Lower leg skin (tissue), 4 donors: ENCODE measurements at places on chromosomes 6 and 20.

DNA sequence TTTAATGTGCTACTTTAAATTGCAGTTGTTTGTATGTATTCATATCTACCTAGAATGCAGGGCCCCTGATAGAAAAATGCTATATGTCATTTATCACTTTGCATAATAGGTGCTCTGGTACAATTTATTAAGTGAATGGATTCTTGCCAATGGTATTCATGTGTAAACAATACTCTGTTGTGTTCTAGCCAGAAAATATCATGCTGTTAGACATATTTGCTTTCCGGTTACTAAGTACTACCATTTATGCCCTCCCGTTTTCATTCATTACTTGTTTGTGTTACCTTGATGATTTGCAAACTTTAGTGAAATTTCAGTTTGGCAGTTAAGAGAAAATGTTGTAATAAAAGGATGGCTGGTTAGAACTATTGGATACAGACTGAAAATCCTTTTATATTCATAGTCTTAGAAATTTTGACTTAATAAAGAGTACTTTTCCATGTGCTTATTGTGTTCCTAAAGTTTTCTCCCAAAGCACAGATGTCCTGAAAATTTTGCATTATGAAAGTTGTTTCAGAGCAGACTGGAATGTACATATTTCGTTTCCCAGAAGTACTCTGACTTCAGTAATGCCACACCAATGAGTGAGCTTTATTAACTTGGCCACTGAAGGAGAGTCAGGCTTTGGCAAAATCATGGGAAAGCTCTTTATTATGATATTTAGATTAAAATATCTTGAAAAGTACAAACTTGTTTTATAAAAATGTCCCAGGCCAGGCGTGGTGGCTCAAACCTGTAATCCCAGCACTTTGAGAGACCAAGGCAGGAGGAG lies 31.5 kb downstream of the RPF2 start:
- DNase-seq: no peak

- DNase-seq: no peak
Measured at GRCh38 chr6:109306733-109307132, 75.5 kb downstream of the CD164 start.

DNA sequence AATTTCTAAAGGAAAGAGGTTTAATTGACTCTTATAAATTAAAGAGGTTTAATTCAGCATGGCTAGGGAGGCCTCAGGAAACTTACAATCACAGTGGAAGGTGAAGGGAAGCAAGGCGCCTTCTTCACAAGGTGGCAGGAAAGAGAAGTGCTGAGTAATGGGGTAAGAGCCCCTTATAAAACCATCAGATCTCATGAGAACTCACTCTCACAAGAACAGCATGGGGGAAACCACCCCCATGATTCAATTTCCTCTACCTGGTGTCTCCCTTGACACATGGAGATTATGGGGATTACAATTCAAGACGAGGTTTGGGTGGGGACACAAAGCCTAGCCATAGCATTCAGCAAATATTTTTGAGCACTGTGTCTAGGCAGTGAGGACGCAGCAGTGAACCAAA lies 3.9 kb upstream of the IPCEF1 start:
- no peak for DNase-seq

- DNase-seq: no peak
Measured at GRCh38 chr6:3281631-3282475, 23.1 kb downstream of the PSMG4 start.

DNA sequence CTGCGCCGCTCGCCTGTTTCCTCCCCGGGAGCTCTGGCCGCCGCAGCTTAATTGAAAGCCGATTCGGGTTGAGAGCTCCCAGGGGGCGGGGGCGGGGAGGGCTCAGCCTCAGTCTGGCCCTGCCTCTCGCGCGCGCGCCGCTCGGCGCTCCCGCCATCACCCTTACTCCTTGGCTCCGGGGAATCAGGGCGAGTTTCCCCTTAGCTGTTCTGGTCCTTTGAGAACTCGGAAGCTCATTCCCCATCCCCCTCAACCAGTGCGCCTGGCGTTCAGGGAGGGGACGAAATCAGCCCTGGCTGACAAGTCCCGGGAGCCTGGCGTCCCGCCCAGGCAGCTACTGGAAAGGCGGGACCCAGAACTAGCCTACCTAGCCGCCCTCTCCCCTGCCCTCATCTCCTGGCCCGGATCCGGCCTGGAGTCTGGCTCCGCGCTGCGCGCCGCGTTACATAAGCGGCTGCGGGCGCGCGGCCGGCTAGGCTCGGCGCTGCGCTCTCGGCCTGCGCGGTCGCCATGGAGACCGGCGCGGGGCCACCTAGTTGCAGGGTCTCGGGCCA lies 2.8 kb downstream of the SLC12A5 start:
- no peak for DNase-seq

GRCh38 chr20:40890635-40891034 lies 138.0 kb upstream of the TOP1 start:
- DNase-seq: no peak

DNA sequence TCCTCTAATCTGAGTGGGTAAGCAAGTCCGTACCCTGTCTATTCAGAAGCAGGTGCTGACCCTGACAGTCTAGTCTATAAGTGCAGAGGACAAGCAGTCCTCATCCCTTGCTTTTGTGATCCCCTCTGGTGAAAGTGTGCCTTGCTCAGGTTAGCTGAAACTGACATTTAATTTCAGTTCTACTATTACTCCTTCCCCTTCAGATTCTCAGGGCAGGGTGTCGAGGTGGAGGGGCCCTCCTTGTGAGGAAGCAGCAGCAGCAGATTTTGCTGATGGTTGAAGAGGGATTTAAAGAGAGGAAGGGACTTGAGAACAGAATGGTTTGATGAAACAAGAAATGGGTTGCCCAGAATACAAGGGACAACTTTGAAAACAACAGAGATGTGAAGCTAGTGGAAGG lies 309.3 kb downstream of the CLIC5 start:
- DNase-seq: no peak

DNA sequence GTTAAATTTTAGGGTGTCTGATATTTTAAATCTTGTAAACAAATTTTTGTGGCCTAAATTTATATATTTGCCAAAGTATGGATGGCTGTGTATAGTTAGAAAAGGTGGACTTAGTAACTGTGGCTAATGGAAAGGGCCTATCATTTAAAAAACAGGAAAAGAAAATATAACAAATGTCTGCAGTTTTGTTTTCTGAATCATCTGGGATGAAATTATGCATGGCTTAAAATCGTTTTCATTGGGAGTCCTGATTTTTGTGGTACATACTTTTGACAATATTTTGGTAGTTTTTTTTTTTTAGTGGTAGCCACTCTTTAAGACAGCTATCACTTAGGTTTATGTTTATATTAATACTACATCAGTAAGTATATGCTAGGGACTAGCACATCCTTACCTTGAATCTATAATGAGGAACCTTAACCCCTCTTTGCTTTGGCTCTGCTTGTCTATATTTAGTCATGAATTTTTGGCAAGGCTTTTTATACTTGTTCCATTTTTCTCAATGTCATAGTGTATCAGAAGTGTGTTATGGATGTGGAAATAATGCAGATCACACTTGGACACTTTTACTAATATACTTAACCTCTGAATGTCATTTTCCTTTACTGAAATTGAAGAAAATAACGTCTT lies 5.6 kb downstream of the ARID1B start:
- no peak for DNase-seq

- DNase-seq: no peak
Measured at GRCh38 chr20:37343212-37343993, 2.5 kb upstream of the SRC start.

DNA sequence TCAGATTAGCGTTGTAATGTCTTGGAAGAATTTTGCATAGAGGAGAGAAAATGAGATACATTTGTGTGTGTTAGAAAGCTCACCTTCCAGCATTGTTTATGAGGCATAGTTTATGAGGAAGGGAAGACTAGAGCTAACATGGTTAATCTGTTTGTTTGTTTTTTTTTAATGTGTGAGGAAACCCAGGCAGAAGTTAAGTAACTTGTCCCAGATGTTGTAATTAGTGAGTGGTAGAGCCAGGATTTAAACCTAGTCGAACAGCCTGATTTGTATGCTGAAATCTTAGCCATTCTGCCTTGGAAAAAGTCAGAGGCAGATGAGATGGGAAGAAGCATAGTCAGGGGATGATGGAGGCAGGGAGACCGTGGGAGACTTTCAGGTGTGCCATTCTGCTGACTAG lies 29.1 kb downstream of the NDUFAF5 start:
- no peak for DNase-seq

DNA sequence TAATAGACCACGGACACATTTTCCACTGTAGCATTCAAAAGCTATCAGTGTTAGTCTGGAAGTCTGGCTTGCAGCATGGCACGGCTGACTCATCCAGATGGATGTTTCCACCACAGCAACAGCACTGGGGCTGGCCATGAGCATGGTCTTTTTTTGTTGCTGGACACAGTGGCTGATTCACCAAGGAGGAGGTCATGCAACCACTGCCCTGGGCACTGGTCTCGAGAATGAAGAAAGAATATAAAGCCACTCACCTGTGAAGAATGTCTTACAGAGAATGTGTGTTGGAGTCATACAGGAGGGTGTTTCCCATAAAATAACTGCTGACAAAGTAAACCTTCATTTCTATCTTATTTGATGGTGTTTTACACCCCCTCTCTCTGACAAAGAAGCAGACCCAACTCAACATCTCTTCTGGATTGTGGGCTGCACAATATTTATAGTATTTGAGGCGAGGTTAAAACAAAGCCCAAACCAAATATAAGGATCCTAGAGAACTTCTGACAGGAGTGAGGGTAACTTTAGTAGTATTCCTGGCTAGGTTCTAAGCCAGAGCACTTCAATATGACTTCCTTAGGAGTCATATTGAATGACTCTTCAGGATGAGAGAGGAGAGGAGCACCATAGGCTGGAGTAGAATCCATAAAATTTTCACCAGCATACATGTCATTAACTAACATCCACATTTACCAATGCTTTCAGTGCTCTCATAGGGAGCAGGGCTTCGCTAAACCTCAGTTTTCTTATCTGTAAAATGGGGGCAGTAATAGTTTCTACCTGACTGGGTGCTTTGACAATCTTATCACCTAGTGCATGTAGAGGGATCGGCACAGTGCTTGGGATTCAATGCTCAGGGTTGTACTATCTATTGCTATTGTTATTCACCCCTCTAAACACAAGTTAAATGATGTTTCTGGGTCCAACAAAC lies 121.4 kb downstream of the KIF13A start:
- DNase-seq: peak; percentile 67

GRCh38 chr20:3461211-3461771 lies 9.5 kb upstream of the ATRN start:
- no peak for DNase-seq

DNA sequence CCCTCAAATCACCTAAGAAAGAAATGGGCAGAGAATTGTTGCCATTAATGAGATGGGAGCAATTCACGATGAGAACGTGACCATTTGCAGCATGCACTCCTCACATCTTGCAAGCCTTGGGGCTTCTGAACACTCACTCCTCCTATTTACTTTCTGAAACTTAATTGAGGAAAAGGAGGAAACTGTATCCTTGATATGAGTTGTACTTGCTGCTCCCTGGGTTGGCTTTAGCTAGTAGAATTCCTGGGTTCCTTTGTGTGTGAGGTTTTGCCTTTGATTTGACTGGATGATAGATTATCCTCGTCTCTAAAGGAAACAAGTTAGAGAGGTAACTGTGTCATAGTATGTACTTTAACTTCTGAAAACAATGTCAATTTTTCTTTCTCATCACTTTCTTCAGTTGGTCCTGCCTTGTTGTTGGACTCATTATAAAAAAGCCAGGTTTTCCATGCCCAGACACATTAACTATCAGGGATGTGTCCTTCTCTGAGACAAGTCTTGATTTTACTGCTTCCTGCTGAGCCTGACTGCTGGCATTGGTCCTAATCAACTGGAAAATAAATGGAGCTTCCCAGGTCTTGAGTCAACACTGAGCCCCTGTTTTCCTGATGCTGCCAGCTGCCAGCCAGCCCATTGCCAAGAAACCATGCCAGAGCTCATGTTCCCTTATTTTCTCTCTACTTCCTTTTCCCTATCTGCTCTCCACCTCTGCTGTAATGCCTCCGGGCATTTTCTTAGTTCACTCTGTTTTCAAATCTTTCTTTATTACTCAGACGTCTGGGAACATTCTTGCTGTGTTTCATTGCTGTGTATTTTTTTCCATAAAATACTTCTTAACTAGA lies 6.0 kb upstream of the MRAP2 start:
- DNase-seq: peak; percentile 43

DNA sequence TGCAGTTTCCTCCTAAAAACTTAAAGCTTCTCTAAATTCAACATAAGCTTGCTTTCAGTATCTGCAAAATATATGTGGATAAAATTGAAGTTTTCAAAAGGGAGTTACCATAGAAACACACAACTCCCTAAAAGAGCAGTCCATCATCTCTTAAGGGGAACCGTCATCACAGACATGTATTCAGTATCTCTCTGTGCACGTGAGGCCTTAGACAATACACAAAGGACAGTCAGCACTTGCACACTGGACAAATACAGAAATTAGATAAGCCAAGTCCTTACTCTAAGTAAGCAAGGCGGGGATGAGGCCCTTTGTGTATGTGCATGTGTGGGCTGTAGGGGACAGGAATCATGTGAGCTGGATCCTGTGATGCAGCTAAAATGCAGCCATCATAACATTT lies 136.6 kb downstream of the BACH2 start:
- DNase-seq: no peak

- no peak for DNase-seq
Measured at GRCh38 chr6:127115084-127115655, 3.3 kb upstream of the RSPO3 start.

DNA sequence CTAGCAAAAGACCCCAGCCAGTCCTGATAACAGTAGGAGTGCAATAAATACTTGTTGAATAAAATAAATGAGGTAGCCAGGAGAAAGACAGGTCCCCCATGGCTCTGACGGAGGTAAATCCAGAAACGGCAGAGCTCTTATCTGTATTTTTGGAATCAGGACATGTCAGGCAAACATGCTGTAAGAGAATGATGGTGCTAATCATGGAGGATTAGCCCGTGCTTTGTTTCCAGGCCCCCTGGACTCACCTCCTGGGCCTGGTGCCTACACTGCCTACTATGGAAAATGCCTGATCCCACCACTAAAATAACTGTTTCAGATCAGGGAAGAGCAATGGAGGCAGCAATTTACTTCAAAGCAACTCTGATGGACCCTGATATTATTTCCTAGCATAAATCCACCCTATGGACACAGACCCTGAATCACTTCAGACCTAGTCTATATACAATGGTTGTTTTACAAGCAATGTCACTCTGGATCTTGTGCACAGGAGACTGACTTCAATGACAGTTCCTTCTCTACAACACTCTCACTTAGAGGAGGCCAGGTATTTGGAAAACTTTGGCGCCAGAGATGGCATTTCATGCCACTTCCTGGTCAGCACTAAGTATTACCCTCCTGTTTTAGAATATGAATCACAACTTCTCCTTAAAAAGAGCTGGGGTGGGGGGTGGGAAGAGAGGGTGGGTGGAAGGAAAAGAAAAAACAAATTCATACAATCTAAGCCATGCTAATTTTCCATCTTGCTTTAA lies 6.4 kb downstream of the MRPL14 start:
- no peak for DNase-seq
